ENCODE measurements at places on chromosomes 4 and X. TPM values are rescaled to one million over a fixed set of nuclear protein-coding genes. Genes with fewer than 3 reads are reported as not detected.

DNA sequence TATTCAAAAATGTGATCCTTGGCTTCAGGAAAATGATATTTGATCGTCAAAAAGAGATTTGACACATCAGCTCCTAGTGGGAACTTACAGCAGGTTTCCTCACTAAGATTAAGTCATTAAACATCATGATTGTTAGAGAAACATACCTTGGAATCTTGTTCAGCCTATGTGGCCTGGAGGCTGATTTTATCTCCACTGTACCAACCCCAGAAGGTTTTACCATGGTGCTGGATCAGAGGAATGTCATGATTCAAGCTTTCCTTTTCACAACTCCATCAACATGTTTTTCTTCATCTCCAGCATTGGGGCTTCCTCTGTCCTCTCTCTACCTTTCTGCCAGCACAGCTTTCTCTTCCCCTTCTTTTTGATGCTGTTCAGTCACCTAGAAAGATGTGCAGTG lies 68.4 kb upstream of the MID1IP1 start:
- no peak for DNase-seq

GRCh38 chr4:71980976-71981375 lies 50.8 kb upstream of the NPFFR2 start:
- no peak for DNase-seq

GRCh38 chr4:156673483-156673882 lies 298.1 kb downstream of the PDGFC start:
- peak; percentile 6 for DNase-seq

GRCh38 chr4:106426069-106426468 lies 57.5 kb upstream of the GIMD1 start:
- DNase-seq: no peak

The JAKMIP1 gene
- total RNA-seq: not detected

DNA sequence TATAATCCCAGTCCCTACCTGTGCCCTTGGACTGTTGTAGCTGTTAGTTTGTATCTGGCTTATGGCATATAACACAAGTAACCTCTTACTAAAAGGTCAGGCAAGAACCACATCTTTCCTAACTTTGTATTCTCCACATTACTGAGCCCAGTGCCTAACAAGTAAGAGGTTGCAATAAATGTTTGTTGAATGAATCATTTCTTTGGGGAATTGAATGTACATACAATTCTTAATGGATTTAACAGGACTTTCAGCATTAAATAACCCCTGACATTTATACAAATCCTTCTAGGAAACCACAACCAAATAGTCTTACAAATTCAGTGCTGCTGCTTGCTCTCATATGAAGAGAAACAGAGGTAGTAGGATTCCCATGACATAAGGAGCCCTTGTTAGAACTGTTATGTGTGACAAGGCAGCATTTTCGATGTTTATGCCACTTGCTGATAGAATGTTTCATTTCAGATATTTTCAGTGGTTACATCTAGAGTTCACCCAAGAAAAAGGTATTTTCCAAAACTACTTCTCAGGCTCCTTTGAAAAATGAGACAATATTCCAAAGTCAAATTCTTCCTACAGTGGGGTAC lies 62.0 kb downstream of the MBNL3 start:
- peak; percentile 52 for DNase-seq

The XAGE2 gene
- not detected for total RNA-seq

DNA sequence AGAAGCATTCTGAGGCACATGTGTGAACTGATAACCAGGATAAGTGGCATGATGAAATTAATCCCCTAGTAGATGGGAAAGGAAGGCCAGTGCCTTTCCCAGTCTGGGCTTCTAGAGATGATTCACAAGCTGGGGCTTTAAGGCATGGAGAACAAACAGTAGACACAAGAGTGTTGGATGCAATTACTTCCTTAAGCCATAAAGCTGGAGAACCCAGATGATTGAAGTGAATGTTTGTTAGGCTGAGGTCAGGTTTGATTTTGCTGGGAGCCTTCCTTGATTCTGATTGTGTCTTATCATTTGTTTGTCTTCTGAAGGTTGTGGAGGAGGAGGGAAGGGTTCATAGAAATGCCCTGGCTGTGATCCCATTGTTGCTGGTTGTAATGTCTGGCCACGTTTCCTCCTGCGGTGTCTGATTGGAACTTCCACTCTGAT lies 125.2 kb downstream of the NHS start:
- DNase-seq: no peak

DNA sequence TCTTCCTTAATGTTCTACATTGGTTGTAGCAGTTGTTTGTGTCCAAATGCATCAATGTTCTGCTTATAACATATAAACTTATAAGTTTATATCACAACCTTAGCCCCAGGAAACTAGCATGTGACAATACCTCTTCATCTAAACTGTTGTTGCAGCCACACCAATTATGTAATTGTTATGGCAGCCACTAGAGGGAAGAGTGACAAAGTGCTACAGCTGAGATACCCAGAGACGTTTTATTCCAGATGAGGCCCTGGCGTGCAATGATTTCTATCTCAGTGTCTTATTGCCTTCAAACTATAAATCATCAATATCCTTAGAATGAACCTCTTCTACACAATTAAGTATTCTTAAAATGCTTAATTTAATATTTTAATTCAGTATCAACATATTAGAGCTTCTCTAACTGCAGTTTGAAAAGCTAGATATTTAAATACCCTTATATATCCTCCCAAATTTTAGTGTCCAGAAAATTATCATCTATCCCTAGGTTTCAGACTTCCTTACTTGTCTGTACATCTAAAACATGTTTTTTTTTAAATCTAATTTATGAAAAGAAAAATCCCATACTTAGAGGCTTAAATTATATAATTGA lies 171.6 kb downstream of the PCDH10 start:
- peak; percentile 67 for DNase-seq

- peak; percentile 3 for DNase-seq
Observed at GRCh38 chr4:7419961-7420660, 14.6 kb downstream of the PSAPL1 start.

DNA sequence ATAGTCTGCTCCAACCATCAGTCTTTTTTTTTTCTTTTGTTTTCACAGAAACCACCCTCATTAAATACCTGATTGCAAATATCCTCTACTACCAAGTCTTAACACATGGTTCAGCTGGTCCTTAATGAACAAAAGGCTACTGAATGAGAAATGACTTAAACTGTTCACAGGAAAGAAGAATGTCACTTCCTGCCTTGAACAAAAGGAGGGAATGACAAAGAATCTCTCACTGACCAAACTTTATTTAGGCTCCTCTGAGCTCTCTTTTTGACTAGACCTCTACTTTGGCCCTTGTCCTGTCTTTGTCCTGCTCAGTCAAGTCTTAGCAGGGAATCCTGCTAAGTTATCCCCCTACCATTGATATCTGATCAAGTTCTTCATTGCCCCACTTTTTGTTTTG lies 31.8 kb upstream of the GJB1 start:
- peak; percentile 13 for DNase-seq

DNA sequence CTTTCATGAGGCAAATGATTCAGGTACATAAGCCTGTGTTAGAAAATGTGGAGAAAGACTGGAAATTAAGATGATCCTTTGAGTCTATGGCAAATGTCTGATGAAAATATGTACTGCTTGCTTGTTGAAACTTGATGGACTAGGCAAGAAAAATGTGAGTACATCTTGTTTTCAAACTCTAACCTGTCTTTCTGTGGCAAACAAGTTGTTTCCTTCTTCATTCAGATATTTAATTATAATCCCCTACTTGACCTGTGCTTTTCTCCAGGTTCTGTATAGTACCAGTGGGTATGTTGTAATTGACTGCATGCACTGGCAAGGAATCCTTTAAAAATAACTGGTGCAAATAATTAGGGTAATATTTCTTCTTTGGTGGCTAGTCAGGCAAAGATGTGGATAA lies 136.7 kb downstream of the ARHGAP24 start:
- no peak for DNase-seq

The PPP1R3F gene
- 12.8 TPM for total RNA-seq

The FDCSP gene
- total RNA-seq: not detected

- DNase-seq: no peak
Observed at GRCh38 chr4:1405254-1405635, 997 bp downstream of the NKX1-1 start.

- DNase-seq: no peak
Observed at GRCh38 chrX:71828086-71828485, 64.9 kb downstream of the CXorf49B start.

The MAGEC1 gene
- 2.7 TPM for total RNA-seq

The PAGE2B gene
- total RNA-seq: not detected

The ARHGAP6 gene
- 0.16 TPM for total RNA-seq

- DNase-seq: no peak
Observed at GRCh38 chrX:35743331-35743730, 54.8 kb upstream of the MAGEB16 start.

DNA sequence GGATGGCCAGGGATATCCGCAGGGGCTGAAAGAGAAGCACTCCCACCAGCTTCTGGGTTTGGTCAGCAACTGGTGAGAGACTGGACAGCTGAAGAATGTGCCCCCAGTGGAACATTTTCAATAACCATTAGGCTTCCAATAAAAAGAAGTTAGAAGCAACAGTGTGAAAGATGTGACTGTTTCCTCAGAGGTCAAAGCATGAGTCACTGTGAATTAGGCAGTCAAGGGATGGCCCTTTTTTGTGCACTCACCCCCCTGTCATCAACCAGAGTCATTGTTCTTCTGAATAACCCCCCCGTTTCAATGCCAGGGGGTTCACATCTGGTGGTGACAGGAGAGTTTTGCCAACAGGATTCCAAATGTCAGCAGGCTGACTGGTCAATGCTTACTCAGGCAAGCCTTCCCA lies 74.6 kb upstream of the SH3RF1 start:
- DNase-seq: peak; percentile 90

GRCh38 chr4:182185491-182185890 lies 57.7 kb upstream of the TENM3 start:
- DNase-seq: peak; percentile 89

DNA sequence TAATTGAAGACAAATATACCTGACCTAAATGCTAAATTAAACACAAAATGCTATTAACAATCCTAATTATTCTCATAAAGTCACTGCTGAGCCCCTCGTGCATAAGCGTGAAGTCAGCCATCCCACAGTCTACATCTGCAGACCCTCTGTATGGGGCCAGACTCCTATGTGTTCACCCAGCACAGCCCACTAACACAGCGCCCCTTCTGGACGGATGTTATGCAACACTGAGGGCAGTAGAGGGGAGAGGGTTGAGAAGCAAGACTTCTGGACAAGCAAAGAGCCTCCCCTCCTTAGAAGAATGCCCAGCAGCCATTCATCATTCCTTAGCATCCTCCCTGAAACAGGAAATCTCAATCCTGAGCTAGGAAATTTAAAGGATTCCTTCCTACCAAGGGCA lies 7.9 kb downstream of the TRPC3 start:
- DNase-seq: peak; percentile 39

The ANKRD50 gene
- 13.0 TPM for total RNA-seq

- DNase-seq: peak; percentile 25
Observed at GRCh38 chr4:153950100-153950979, 161.5 kb upstream of the SFRP2 start.

DNA sequence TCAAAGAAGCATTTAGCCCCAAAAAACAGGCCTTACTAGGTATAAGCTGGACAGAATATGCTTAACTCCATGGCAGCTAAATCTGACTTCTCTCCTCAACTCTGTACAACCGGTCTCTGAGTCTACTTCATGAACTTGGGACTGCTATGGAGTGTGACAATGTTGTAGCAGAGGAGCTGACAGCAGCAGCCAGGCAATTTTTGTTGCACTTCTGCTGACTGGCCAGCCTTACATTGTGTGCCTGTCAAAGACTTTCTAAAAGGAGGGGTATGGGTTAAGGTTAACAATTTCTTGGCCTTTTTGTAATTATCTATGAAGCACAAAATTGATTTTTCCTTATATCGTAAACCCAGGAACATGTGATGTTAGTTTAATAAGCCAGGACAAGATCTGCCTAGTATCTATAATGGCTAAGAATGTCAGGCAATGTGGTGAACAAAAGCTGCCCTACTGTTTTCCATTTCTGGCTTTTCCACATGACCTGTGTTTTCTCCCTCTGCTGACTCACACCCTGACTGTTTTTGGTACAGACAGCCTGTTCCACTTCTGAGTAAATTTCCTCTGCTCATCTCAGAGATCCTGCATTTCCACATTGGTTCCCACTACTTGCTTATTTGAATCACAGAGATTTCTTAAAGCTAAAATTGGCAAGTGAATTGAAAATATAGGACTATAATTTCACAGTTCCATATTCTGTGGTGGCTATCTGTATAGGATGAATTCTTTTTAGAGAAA lies 9.3 kb downstream of the NOX1 start:
- DNase-seq: peak; percentile 28

DNA sequence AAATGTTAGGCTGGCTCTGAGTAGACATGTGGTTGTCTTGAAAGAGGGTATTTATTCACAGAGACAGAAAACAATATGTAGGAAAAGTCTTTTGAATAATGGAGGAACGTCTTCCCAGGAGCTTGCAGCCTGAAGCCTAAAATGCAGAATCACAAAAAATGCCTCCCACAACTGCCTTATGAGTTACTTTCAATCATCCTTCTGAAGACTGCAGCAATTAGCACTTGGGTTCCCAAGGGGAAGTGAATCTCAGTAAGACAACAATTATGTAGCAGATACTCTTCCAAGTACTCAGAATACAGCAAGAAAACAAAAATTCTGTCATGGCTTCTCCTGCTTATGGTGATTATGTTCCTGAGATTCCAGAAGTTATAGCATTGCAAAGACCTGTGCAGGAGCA lies 166.6 kb upstream of the TBL1X start:
- DNase-seq: no peak

DNA sequence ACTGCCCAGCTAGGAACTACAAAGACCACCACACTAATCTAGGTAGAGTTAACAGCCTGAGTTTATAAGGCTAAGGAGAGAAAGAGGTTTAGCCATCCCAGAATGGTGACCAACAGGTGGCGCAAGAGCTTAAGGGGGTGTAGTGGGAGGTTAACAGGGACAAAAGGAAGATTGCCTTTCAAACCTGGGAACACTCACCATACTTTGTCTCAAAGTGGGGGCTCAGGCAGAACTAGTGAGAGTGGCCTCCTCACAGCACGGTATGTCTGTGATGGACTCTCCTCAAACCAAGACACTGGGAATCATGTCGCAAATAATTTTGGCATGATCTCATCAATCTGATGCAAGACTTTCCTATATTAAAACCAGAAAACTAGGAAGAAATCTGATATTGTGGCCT lies 23.4 kb downstream of the CCNI start:
- peak; percentile 69 for DNase-seq

- DNase-seq: peak; percentile 47
Observed at GRCh38 chr4:56183344-56183959, 203.8 kb downstream of the AASDH start.

DNA sequence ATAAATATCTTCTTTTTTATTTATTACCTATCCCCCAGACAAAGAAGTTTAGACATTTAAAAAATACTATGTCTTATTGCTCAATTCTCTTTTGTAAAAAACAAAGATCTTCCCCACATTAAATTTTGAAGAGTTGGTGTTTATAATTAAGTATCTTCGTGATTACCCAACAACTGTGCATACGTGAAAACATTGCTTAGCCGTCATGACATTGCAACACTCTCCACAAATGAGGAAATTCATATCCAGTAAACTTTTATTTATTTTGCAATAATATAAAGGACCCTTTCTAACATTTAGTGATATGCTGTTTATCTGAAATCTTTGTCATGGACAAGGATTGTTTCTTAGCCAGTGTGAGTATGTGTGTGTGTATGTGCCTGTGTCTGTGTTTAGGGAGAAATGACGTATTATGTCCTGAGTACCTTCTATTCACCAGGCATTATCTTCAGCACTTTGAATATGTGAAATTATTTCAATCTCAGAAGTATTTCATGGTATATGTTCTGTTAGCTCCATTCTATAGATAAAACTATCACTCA lies 26.1 kb upstream of the EREG start:
- DNase-seq: no peak

- no peak for DNase-seq
Observed at GRCh38 chr4:3174371-3175338, 74.3 kb upstream of the MSANTD1 start.

The NDST3 gene
- 0.05 TPM for total RNA-seq

- DNase-seq: peak; percentile 61
Observed at GRCh38 chrX:95764972-95765451, 919.6 kb upstream of the DIAPH2 start.

The VGLL1 gene
- total RNA-seq: not detected
